ENCODE measurements at places on chromosomes 2 and 18.

GRCh38 chr18:27614951-27615844 lies 430.1 kb upstream of the CHST9 start:
- DNase-seq: no peak

DNA sequence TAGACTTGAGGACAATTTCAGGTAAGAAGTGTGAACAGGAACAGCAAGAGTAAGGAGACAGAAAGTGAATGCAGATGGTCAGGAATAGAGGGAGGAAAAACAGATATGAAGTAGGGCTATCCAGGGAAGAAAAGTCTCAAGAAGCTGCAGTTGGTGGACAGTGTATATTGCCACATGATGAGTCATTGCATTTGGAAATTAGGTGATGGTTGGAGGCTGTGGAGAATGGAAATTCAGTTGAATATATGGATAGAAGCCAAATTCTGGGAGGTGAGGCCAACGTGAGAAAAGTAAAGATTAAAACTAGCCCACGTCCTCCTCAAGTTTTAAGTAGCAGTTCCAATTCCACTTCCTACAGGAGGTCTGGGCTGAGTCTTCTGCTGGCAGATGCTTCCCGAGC lies 158.4 kb downstream of the UBE2E3 start:
- no peak for DNase-seq

GRCh38 chr18:63677500-63678225 lies 16.0 kb upstream of the SERPINB3 start:
- no peak for DNase-seq

GRCh38 chr2:45813003-45813941 lies 161.8 kb downstream of the PRKCE start:
- DNase-seq: peak; percentile 38

DNA sequence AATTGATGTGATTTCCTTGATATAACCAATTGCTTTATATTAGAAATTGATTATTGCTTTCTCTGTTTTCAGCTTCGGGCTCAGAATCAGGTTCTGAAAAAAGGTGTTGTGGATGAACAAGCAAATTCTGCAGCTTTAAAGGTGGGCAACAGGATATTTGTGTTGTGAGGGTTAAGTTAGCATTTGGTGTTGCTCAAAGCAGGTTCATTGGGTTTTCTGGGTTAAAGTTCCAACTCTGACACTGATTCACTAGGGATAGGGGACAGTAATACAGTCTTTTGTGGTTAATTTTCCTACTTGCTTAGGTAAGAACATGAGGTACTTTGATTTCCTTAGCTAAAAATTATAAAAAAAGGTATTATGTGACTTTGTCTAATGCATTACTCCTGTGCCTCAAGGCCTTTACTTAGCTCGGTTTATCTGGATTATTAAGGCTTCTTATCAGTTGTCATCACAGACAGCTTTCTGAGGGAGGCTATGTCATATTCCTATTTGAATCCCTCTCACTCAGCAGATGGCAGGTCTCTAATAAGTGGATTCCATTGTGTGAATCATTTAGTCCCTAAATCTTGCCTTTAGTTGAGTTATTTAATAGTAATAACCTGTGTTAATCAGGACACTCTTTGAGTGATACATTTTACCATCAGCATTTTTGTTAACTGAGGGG lies 78.9 kb upstream of the STON1 start:
- DNase-seq: no peak

GRCh38 chr2:153912798-153913396 lies 41.2 kb downstream of the GALNT13 start:
- DNase-seq: no peak

DNA sequence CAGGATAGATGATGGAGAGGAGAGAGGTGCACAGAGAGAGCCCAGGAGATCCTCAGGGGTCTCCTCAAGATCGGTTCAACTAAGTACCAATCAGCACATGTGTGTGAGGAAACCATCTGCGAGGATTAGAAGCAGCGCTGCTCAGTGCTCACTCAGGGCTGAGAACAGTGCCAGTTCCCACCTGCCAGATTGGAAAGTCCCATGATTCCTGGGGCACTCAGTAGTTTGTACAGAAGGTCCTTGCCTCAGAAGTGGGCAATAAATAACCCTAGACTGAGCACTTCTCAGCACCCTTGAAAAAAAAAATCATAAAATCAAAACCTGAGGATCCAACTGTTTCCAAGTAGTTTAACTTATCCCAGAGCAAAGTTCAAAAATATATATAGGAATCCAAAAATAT lies 53.8 kb downstream of the SEMA4F start:
- no peak for DNase-seq

DNA sequence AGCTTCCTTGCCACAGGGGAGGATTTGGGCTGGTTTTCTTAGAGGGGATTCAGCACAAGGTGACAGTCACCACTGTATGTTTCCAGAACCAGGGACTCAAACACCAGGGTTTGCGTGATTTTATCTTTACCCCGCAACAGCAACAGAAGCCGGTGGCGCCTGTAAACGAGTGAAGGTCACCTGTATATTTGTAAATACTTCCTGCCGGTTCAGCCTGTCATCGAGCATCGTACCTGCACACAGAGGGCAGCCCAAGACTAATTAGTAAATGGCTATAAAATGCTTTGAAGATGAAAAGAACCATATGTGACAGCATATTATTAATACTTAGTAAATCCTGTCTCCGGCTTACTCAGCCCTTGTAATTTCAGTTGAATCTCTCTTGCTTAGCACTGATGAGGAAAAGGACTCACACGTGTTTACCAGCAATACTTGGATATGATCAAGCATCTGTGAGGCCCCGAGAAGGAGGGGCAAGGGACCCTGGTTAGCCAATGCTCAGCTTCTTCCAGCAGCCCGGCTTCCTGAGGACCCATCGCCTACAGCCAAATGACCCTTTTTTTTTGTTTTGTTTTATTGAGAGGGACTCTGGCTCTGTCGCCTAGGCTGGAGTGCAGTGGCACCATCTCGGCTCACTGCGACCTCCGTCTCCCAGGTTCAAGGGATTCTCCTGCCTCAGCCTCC lies 51.3 kb upstream of the FOSL2 start:
- no peak for DNase-seq

GRCh38 chr2:217383620-217384019 lies 523.8 kb upstream of the TNP1 start:
- DNase-seq: no peak

- no peak for DNase-seq
Measured at GRCh38 chr2:60046529-60046928, 506.9 kb downstream of the BCL11A start.

DNA sequence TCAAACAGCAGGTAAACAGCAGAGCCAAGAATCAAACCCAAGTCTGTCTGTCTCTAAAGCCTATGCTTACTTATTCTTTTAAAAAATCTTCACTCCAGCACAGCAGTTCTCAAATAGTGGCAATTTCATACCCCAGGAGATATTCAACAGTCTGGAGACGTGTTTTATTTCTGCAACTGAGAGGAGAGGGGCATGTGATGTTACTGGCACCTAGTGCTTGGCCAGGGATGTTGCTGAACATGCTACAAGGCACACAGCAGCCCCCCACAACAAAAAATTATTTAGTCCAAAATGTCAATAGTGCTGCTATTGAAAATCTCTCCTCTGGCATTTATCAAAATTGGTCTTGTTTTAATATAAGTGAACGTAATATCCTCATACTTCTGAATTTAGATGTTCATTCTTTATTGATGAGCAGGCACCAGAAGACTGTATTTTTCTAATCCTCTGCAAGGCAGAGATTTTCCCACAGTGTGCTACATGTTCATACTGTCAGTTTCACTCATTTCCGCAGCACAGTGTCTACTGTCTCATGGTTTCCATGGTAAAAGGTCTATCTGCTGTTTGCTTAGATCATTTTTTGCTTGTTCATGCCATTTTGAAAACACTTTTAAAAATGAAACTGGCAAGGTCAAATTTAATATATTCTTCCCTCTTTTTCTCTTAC lies 90.5 kb downstream of the LRATD1 start:
- no peak for DNase-seq

GRCh38 chr2:167941604-167942003 lies 305.8 kb downstream of the STK39 start:
- no peak for DNase-seq
